Upper lobe of right lung (tissue), 1 donor: ENCODE measurements at places on chromosomes 6 and 20. TPM values are rescaled to one million over a fixed set of nuclear protein-coding genes. Genes with fewer than 3 reads are reported as not detected.

GRCh38 chr6:152110886-152111820 lies 303.7 kb downstream of the ESR1 start:
- no peak overlapping the region for H3K27ac ChIP-seq
- no peaks in the 10 kb centered on the region for H3K4me1 ChIP-seq

The NKX2-2 gene
- not detected for total RNA-seq

The THBD gene
- total RNA-seq = 104 TPM

DNA sequence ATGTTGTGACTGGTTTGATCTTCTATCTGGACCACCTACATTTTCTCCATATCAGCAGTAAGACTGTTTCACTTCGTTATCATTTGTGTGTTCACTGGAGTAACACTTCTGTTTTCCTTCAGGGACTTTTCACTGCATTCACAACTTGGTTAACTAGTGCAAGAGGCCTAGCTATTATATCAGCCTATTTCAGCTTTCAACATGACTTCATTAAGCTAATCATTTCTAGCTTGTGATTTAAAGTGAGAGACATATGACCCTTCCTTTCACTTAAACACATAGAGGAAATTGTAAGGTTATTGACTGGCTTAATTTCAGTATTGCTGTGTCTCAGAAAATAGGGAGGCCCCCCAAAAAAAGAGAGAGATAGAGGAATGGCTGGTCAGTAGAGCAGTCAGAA lies 622.8 kb upstream of the NRSN1 start:
- no peak for DNase-seq
- no peak overlapping the region for H3K27ac ChIP-seq
- no peaks in the 10 kb centered on the region for H3K36me3 ChIP-seq
- no peaks in the 10 kb centered on the region for H3K27me3 ChIP-seq
- no peaks in the 10 kb centered on the region for H3K4me1 ChIP-seq
- no peak overlapping the region for H3K4me3 ChIP-seq

DNA sequence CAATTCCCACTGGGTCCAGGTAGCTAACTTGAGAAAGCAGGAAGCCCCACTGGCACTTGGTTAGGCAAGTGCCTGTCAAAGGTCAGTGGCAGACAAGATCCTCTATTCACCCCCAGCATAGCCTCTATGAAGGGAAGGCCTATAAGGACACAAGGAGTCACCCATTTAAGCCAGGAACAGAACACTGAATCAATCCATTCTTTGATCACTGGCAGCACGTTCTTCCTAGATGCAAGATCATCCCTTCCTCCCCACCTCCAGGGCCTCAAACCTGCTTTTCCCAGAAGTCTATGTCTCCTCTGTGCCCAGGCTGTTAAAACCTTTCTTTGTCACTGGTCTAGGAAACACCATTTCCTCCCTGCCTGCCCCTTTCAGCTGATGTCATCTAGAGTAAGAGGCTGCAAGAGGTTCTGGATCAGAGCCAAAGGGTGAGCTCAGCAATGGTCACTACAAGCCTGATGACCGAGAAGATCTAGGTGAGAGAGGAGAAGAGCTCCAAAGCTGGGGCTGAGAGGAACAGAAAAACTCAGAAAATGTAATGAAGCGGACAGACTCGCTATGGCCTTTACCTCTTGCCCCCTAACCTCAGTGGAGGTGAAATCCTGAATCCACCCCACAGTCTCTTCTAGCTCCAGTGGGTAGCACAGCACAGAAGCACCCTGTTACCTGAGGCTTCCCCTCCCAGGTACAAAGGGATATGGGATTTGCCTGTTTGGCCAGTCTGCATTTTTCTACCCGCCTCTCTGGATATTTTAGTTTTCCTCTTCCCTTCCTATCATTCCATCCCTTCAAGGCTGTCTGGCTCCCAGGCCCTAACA lies 1.8 kb downstream of the GTPBP2 start:
- DNase-seq = peak; percentile 72
- peaks cover 29% of the 10 kb centered on the region for H3K4me1 ChIP-seq
- peaks cover 41% of the 10 kb centered on the region for H3K36me3 ChIP-seq
- peak overlapping the region; percentile 82 for H3K4me3 ChIP-seq
- no peaks in the 10 kb centered on the region for H3K27me3 ChIP-seq
- peak overlapping the region; percentile 96 for H3K27ac ChIP-seq

DNA sequence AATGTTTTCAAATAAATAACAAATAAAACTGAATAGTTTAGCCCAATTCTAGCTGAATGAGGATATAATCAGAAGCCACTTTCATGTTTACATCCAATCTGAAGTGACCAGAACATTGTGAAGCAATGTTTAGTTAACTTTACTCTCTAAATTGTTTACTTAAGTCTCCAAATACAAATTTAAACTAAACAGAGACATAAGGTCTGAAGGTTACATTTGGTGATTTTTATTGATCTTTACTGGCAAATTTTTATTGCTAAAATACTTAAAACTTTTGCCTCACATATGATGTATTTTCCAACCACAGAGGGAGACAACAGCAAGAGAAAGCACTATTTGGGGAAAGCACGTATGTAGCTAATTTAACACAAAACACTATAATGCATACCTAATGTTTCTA lies 106.8 kb upstream of the THEMIS start:
- no peaks in the 10 kb centered on the region for H3K4me1 ChIP-seq
- H3K27me3 ChIP-seq = no peaks in the 10 kb centered on the region
- H3K27ac ChIP-seq = no peak overlapping the region
- no peak overlapping the region for H3K4me3 ChIP-seq
